ENCODE measurements at places on chromosomes 4 and X.

- DNase-seq = no peak
These were observed 42.5 kb downstream of the VGLL1 start for GRCh38 chrX:136574548-136574947.

GRCh38 chrX:119442286-119442685 is 26.0 kb upstream of the SLC25A5 start:
- no peak for DNase-seq

- no peak for DNase-seq
These were observed 34.7 kb downstream of the CCKAR start for GRCh38 chr4:26455571-26455970.

DNA sequence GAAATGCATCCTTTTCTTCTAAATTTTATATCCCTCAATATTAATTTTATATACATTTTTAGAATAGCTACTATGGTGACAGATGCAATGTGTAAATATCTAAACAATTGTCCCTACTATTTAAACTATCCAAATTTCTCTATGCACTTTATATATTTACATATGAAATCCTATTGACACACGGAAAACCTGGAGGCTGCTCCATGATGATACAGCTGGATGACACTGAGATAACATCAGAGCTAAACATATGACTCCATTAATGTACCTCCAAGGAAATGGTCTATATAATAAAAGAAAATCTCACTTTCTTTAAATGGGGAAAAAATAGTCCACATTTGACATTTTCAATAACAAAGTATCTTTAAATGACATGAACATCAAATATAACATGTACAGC is 43.7 kb downstream of the DDX60 start:
- DNase-seq = no peak

- DNase-seq = no peak
These were observed at the start of gene SMIM31 for GRCh38 chr4:164753873-164754488. Gene SMIM31 (plus strand): TSS chr4:164754131. CDS start chr4:164770444, 16,313 bp downstream.

- DNase-seq = no peak
These were observed 23.0 kb upstream of the MSANTD1 start for GRCh38 chr4:3225936-3226335.

GRCh38 chr4:78748381-78748780 is 27.8 kb upstream of the BMP2K start:
- no peak for DNase-seq

GRCh38 chr4:182083671-182084410 is 159.4 kb upstream of the TENM3 start:
- no peak for DNase-seq

DNA sequence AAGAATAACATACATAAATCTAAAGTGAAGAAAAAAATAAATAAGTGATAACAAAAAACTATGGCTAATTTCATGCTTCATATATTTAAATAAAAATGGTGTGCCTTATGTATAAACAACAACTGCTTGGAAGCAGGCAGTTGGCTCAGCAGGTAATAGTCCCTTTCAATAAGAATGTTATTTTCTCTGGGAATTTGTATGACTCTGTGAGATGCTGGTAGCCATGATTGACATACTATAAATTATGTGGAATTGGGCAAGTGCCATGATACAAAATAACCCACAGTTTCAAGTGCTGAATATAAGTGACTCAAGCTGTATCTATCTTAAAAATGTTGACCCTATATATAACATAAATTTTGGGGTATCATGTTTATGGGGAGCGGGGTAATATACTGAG is 546.5 kb downstream of the SPOCK3 start:
- no peak for DNase-seq

DNA sequence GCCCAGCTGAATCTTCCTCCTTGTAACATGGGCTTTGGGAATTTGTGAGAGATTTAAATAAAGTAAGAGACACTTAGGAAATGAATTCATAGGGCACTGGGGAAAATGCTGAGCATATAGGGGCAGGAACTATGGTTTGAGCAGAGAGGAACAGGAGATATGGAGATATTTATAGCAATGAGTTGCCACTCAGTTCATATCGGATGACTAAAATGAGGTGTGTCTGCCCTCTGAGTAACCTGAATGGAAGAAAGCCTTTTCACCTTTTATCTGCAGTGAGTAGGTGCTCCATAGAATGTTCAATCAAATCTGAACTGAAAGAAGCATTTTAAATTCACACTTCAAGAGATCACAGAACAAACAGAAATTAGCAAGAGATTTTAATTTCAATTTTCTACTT is 105.7 kb downstream of the CEP44 start:
- no peak for DNase-seq

- no peak for DNase-seq
These were observed 120.3 kb downstream of the ARHGEF9 start for GRCh38 chrX:63664741-63665140.

- peak; percentile 3 for DNase-seq
These were observed 348.2 kb downstream of the SPRY1 start for GRCh38 chr4:123744664-123745290.

DNA sequence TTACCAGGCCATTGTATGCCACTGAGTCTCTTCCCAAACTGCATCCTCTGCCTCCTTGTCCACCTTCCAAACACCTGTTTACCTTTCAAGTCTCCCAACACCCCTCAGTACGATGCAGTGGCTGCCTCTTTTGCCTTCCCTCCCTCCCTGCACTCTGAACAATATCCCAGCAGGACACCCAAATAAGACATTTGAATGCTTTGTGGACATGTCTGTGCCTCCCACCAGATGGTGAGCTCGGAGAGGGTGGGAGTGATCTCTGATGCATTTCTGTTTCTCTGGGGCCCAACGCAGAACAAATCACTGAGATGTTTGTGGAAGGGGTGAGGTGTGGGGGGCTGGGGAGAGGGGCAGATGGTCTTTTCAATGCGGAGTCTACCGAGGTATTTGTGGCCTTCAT is 33.4 kb downstream of the PJA1 start:
- no peak for DNase-seq

GRCh38 chr4:98544141-98544817 is 114.1 kb downstream of the TSPAN5 start:
- no peak for DNase-seq

DNA sequence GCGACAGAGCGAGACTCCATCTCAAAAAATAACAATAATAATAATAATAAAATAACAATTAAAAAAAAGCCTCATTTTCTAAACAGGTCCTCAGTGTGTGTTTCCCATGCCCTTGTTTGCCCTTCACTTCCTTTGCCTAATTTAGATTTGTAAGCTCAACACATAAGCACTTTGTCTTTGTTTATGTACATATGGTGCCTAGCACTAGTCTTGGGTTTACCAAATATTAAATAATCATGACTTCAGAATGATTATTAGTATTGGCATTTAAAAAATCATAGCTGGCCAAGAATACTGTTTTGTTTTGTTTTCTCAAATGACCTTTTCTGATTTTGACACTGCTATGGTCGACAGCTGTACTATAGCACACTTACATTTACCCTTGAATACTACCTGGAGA is 6.4 kb upstream of the RAPGEF2 start:
- no peak for DNase-seq

GRCh38 chr4:80751200-80751599 is 279.3 kb upstream of the BMP3 start:
- DNase-seq = no peak

GRCh38 chr4:162392946-162393345 is 229.1 kb upstream of the FSTL5 start:
- DNase-seq = no peak

- DNase-seq = no peak
These were observed 450.3 kb downstream of the RAPGEF2 start for GRCh38 chr4:159552979-159553768.

GRCh38 chrX:37779857-37780256 is at the start of gene CYBB:
Gene CYBB (plus strand): TSS chrX:37780059. CDS start chrX:37780078, 19 bp downstream.
- no peak for DNase-seq

- DNase-seq = peak; percentile 2
These were observed 499.9 kb upstream of the AADAT start for GRCh38 chr4:170589597-170590191.

DNA sequence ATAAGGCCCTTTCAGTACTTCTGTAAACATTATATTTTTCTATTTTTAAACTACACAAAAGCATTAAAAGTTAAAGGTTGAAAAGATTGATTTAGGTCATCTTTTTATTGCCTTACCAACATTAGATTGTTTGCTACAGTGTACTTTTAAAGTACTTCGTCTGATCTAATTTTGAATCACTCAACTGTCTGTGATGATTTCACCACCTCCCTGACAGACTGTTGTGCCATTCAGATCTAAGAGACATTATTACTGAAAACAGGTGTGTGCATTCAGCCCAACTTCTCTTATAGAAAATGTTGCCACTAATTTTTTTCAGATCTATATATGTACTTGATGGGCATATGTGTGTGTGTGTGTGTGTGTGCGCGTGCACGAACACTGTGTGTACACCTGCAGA is 39.3 kb downstream of the GASK1B start:
- no peak for DNase-seq

DNA sequence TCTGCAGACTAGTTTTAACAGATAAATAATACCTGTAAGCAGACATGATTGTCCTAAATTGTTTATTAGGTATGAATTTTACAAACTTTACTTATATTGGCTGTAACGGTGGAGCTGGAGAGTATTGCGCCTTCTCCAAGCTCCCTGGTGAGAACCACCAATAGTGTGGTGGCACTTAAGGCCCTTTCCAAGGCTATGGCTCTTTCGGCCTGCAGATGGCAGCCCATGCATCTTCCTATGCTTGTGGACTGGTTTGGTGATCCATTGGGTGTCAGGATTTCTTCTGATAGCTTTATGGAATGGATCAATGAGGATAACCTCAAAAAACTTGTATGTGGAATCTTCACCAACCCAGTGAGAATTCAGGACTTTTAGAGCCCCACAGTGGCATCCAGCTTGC is 7.8 kb downstream of the LARP1B start:
- DNase-seq = no peak

DNA sequence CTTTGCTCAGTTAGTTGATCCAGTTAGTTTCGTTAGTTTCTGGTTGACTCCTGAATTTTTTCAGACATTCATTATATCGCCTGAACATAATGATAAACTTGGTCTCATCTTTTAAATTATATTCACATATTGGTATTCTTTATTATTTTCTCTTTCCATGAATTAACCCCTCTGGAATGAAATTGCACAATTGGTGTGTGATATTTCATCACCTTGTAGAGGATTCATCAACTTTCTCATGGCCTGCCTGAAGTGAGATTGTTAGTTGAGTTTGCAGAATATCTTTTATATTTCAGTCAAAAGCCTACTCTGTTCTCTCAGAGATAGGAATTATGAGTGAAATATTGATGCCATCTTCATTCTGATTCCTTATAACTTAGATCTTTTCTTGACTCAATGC is 1160.6 kb upstream of the AGA start:
- DNase-seq = no peak

- DNase-seq = no peak
These were observed 17.8 kb upstream of the IDS start for GRCh38 chrX:149522916-149523315.

DNA sequence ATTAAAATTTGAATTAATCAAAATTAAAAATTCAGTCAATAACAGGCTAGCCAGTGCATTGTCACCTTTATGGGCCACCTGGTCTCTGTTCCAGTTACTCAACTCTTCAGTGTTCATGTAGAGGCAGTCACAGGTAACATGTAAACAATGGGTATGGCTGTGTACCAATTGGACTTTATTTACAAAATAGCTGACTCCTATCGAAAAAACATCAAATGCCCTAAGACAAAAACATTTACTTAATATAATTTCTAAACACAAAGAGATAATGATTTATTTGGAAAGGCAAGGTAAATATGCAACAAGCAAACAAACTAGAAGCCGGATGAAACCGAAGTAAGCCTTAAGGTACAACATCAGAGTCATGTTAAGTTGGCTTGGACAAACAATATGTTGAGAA is 8.8 kb downstream of the TMEM150C start:
- DNase-seq = no peak

- no peak for DNase-seq
These were observed 344.1 kb downstream of the PCDH10 start for GRCh38 chr4:133493241-133493640.

- DNase-seq = peak; percentile 6
These were observed 45.5 kb downstream of the SRPX start for GRCh38 chrX:38175139-38175538.

- peak; percentile 49 for DNase-seq
These were observed 19.8 kb downstream of the C4orf50 start for GRCh38 chr4:5998333-5998936.

GRCh38 chrX:13009844-13010243 is 34.6 kb downstream of the FAM9C start:
- no peak for DNase-seq

DNA sequence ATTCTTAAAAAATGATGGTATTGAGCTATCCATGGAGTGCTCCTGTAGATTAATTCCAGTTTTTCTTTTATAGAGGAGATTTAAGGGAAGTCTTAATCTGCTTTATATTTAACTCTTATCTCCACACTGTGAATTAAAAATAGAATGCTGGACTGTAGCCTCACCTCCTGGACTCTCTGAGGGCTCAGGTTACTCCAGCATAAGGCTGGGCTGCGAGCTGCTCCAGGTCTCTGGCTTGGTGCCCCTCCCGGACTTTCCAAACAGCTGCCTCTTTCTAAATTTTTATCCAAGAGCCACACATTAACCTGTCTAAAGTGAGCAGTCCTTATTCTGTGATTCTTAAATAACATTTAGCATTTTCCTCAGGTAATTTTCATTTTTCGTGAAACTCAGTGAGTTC is 218.7 kb upstream of the JADE1 start:
- DNase-seq = no peak

GRCh38 chr4:109406337-109406931 is 27.2 kb upstream of the SEC24B start:
- DNase-seq = no peak

DNA sequence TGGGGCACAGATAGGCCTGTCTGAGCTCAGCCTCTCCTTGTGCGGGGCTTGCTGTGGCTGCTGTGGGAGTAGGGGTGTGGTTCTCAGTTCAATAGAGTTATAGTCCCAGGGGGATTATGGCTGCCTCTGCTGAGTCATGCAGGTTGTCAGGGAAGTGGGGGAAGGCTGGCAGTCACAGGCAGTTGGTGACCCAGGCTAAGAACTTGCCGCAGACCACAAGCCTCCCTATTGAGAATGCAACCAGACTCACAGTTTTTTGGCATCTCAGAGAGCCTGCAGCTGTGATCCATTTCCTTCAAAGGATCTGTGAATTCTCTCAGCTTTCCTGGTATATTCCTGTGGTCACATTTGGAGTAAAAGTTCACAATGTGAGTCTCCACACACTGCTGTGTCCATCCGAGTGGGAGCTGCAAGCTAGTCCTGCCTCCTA is 364.9 kb downstream of the ZNF674 start:
- peak; percentile 1 for DNase-seq

- no peak for DNase-seq
These were observed 18.0 kb downstream of the LYAR start for GRCh38 chr4:4271912-4272311.

GRCh38 chr4:70734168-70734954 is 12.6 kb downstream of the RUFY3 start:
- no peak for DNase-seq
